Activated CD8-positive, alpha-beta memory T cell treated with anti-CD3 and anti-CD28 coated beads for 1 hour (primary cell): ENCODE measurements at places on chromosomes 3 and 15.

DNA sequence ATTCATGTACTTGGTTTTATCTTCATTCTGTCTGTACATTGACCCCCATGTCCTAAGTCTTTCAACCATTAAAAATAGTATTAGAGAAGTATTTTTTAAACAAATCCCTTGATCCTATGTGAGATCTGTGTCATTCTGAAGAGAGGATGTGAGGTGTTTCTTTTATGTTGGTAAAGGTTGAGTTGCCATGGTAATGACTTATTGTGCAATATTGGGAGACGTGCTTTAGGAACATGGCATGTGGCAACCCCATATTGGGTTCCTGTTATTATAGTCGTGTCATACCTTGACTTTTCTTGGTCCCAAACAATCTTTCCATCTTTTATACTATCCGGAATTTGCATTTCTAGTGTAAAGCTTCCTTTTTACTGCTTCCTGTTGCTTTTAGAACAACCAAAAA lies 203.1 kb downstream of the KCNAB1 start:
- DNase-seq = no peak

DNA sequence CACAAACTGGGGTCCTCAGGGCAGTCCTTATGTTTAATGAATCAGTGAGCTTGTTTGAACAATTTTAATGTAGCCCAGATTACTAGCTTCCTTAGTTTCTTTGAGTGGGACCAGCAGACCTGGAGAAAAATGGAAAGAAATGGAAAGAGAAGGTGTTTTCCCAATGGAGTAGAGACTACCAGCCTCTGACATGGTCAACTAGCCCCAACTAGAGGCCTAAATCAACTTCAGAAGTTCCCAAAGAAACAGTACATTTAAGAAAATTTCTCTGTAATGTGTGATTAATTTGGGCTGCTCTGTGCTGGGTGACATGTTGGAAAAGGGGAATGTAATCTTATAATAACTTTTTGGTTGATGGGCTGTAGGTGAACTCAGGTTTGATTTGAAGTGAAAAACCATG lies 310.9 kb downstream of the MFSD1 start:
- DNase-seq = no peak

GRCh38 chr15:70226337-70226980 lies 128.7 kb upstream of the TLE3 start:
- DNase-seq = no peak

GRCh38 chr15:52028431-52029093 lies 9.5 kb downstream of the MAPK6 start:
- no peak for DNase-seq

- no peak for DNase-seq
Observed at GRCh38 chr3:107384907-107385306, 7.7 kb downstream of the CCDC54 start.
